ENCODE measurements at places on chromosomes 3 and 15. TPM values are rescaled to one million over a fixed set of nuclear protein-coding genes. Genes with fewer than 3 reads are reported as not detected.

The P2RY13 gene
- 16.4 TPM for total RNA-seq

The ZMYND10 gene
- 16.3 TPM for total RNA-seq

- no peak overlapping the region for H3K4me3 ChIP-seq
- no peaks in the 10 kb centered on the region for H3K27me3 ChIP-seq
- DNase-seq: no peak
- no peaks in the 10 kb centered on the region for H3K4me1 ChIP-seq
- no peak overlapping the region for H3K27ac ChIP-seq
These were observed 38.1 kb downstream of the SERPINI1 start for GRCh38 chr3:167773584-167773983.

DNA sequence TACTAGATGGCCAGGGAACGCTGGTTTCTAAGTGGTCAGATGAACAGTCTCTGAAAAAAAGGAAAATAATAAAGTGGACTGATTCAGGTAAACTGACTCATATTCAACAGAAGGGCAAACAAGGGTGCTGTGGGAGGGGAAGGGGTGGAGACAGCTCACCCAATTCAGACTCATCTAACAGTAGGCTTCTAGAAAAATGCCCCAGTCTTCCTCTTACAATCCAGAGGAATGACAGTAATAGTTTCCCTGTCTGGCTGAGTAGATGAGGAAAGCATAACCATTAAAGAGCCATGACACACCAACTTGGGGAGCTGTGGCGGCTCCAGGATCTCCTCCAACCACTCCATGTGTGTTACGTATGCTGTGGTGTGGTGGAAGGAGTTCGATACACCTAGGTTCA is 231.4 kb upstream of the UMPS start:
- H3K27me3 ChIP-seq: no peaks in the 10 kb centered on the region
- no peak overlapping the region for H3K27ac ChIP-seq
- no peak overlapping the region for H3K4me3 ChIP-seq
- no peak for DNase-seq
- no peaks in the 10 kb centered on the region for H3K4me1 ChIP-seq

GRCh38 chr3:141642215-141642614 is 95.9 kb upstream of the RNF7 start:
- H3K4me3 ChIP-seq: no peak overlapping the region
- no peak for DNase-seq
- no peaks in the 10 kb centered on the region for H3K36me3 ChIP-seq

- DNase-seq: no peak
- H3K4me1 ChIP-seq: no peaks in the 10 kb centered on the region
- H3K27ac ChIP-seq: no peak overlapping the region
These were observed 40.9 kb downstream of the TPRG1 start for GRCh38 chr3:189212681-189213080.

DNA sequence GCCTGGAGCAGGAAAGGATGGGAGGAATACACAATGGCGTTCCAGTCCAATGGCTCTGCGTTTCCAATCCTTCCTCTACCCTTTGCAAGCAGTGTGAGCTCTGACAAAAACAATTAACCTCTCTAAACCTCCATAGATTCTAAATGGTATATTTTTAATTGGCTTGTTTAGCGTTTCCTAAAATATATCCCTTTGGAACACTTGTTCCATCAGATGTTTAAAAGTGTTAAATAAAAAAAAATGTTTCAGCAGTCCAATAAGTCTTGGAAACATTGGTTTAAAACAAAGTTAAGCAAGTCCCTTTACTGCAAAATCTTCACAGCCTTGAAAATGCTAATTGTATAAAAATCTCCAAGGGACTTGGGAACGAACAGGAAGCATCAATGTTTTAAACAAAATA is 432.3 kb upstream of the ARRDC4 start:
- H3K36me3 ChIP-seq: no peaks in the 10 kb centered on the region
- H3K4me3 ChIP-seq: no peak overlapping the region
- no peak for DNase-seq

GRCh38 chr15:53498996-53499395 is 260.5 kb downstream of the WDR72 start:
- no peaks in the 10 kb centered on the region for H3K4me1 ChIP-seq
- no peak for DNase-seq
- H3K36me3 ChIP-seq: no peaks in the 10 kb centered on the region
- H3K27ac ChIP-seq: no peak overlapping the region

DNA sequence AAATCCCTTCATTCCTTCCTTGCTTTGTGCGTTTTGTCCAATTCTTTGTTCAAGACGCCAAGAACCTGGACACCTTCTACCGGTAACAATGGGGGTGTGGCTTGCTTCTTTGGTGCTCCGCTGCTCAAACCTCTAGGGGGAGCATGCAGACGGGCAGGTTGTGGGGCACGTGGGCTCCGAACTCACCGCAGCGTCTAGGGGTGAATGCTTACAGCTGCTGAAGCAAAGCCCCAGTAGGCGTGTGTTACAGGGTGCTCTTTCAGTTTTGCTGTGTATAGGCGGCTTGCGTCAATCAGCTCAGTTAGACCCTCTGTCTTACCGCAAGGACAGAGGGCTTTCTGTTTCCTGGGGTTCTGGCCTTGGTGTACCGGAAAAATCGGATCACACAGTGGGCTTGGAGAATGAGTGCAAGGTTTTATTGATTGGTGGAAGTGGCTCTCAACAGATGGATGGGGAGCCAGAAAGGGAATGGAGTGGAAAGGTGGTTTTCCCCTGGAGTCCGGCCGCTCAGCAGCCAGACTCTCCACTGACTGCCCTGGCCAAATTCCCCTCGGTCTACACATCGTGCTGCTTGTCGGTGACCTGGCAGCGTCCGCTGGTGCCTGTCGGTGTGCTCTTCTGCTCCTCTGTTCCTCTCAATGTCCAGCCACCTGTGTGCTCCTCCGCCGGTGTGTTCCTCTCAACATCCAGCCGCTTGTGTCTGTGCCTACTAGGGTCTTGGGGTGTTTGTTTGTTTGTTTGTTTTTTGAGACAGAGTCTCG is 1.2 kb upstream of the LRRC34 start:
- no peak overlapping the region for H3K27ac ChIP-seq
- H3K36me3 ChIP-seq: no peaks in the 10 kb centered on the region
- peak overlapping the region; percentile 43 for H3K4me3 ChIP-seq
- H3K4me1 ChIP-seq: peaks cover 8% of the 10 kb centered on the region
- no peaks in the 10 kb centered on the region for H3K27me3 ChIP-seq

- H3K4me3 ChIP-seq: no peak overlapping the region
- DNase-seq: no peak
- H3K36me3 ChIP-seq: no peaks in the 10 kb centered on the region
- H3K4me1 ChIP-seq: peaks cover 56% of the 10 kb centered on the region
These were observed 3.7 kb downstream of the CBLB start for GRCh38 chr3:105865016-105865623.

DNA sequence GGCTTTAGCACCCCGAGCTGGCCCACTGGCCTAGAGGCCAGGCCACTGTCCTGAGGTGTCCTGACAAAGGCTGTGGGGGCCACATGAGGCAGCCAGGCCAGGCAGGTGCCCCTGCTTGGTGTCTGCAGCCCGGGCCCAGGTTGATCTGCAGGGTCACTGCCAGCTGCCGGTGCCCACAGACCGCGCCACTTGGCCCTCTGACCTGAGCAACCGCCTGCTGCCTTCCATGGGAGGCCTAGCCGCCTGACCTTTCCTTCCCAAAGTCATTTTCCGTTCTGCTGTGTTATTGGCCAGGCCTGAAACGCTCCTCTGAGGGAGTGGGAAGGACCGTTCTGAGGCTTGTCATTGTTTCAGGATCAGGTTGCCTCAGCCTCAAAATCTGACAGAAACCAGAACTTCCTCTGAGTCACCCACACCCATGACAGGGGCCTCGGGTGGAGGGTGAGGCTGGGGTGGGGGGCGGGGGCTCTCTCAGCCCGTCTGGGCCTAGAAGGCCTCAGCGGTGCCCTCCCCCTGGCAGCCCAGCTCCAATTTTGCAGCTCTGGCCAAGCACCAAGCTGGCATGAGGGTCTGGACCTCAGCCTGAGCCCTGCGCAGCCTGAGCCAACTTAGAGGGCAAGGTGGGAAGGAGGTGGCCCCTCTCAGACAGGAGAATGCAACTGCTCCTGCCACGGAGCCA is 140.7 kb upstream of the MEF2A start:
- no peaks in the 10 kb centered on the region for H3K36me3 ChIP-seq
- peaks cover 7% of the 10 kb centered on the region for H3K4me1 ChIP-seq
- H3K27me3 ChIP-seq: no peaks in the 10 kb centered on the region
- peak; percentile 71 for DNase-seq
- H3K27ac ChIP-seq: peak overlapping the region; percentile 83
